ENCODE measurements at places on chromosomes 1 and 21.
A peak's percentile ranks its signal among the peaks of the same experiment; 100 is the strongest.

DNA sequence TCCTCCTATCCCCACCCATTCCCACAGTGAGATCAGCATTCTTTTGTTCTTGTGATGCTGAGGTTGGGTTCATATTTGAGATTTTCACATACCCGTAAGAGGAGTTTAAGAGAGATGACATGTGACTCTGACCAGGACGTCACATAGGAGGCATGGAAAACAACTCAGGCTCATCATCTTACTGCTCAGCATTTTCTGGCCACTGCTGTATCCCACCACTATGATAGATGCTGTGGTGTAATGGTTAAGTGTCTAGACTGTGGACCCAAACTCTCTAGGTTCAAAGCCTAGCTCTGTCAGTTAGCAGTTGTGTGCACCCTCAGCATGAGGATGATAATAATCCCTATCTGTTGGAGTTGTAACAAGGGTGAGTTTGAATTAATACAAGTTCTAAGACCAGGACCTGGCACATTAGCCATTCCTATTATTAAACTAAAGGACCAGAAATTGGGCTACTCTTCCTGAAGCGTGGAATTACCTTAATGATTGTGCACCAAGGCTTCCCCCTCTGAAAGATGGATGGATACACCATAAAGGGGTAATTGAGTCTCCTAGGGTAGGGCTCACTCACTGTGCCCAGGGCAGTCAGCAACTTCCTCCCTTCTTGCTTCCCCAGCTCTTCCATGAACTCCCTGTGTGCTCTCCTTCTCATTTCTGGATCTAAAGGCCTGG is 40.9 kb downstream of the LGR6 start:
- no peak for DNase-seq

GRCh38 chr1:201652181-201652580 is 113.3 kb downstream of the NAV1 start:
- no peak for DNase-seq

GRCh38 chr1:24960071-24960801 is 30.2 kb upstream of the RUNX3 start:
- DNase-seq: no peak

GRCh38 chr1:37476087-37476452 is 1.7 kb downstream of the ZC3H12A start:
- no peak for DNase-seq

DNA sequence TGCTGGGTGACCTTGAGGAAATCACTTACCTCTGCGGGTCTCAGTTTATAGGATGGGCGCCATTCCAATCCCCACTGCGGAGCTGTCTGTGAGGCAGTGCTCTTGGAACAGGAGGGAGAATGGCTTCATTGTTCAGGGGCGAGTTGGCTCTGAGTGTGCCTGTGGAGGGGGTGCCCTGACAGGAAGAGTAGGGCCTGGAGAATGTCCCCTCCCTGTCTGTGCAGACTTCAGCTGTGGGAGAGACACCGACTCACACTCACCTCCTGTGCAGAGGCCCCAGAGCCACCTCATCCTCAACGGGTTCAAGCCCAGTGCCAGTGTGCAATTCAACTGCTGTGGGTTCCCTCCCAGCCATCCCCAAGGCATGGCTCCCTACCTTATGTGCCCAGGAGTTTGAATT is 17.1 kb downstream of the ADORA1 start:
- DNase-seq: no peak

DNA sequence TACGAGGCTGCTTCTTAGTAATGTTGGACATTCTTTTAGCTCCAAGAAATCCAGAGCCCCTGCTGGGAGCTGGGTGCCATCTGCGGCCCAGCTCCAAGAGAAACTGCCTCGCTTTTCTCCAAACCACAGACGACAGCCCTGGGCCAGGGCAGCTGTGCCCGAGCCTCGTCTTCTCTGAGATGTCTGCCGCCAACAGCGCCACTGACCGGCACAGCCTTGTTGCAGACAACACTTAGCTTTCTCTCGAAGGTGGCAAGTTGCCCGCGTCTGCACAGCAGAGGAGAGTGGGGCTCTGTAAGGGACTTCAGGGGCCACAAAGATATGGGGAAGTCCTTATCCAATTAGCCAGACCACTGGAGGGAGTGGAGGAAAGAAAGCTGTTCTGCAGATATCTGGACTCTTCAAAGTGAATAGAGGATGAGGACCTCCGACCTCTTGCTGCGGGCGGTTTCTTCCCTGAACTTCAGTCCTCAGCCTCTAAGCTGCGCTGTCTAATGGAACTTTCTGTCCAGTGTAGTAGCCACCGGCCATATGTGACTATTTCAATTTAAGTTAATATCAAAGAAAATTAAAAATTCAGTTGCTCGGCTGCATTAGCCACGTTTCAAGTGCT is 63.9 kb upstream of the DISP3 start:
- no peak for DNase-seq

DNA sequence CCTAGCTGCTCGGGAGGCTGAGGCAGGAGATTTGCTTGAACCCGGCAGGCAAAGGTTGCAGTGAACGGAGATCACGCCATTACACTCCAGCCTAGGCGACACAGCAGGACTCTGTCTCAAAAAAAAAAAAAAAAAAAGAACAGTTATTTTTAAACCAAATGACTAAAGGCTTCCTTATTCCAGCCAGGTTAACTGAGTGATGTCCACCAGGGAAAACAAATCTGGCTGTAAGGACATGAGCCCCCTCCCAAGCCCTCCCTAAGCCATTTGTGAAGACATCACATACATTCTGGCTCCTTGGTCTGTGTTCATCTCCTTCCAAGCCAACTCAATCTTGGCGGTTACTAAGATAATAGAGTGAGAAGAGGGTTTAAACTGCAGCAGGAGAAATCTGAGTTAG is 8.2 kb downstream of the TMCC2 start:
- DNase-seq: no peak

DNA sequence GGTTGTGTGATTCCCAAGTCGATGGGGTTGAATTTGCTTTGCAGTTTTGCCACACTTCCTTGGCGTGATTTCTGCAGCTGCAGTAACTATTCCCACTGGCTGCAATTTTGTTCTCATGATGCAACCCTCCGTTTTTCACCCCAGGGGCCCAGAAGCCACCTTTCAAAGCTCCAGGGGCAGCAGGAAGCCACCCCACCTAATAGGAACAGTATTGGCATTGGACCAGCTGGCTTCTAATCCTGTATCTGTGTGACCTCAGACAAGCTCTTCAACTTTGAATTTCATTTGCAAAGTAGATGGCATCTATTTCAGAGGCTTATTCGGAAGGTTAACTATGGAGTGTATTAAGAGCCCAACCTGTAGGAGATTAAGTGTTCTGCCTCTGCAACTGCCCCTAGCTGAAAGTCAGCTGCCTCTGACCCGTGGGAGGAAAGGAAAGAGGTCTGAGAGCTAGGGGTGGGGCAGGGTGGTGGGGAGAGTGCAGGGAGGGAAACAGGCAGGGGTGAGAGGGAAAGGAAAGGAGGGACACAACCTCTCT is 12.6 kb downstream of the C1orf115 start:
- peak; percentile 30 for DNase-seq

- no peak for DNase-seq
Measured at GRCh38 chr1:17032741-17033140, 21.0 kb upstream of the ATP13A2 start.

- no peak for DNase-seq
Measured at GRCh38 chr1:172727956-172728603, 69.2 kb downstream of the FASLG start.

DNA sequence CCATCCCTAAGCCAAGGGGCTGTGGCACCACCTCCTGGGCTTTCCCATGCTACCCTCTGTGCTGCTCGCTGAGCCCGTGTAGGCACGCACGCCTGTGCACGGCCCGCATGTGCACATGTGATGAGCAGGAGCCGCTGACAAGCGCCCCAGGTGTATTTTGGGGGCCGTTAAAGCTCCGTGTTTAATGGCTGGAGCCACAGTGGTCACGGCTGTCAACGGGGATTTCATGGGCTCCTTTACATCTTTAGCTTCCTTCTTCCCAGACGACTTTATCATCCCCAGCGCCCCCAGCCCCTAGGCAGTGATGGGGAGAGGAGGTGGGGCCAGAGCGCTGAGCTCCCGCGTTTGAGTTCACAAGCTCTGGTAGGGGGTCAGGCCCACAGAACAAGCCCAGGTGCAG is 11.7 kb upstream of the EPHA8 start:
- no peak for DNase-seq

DNA sequence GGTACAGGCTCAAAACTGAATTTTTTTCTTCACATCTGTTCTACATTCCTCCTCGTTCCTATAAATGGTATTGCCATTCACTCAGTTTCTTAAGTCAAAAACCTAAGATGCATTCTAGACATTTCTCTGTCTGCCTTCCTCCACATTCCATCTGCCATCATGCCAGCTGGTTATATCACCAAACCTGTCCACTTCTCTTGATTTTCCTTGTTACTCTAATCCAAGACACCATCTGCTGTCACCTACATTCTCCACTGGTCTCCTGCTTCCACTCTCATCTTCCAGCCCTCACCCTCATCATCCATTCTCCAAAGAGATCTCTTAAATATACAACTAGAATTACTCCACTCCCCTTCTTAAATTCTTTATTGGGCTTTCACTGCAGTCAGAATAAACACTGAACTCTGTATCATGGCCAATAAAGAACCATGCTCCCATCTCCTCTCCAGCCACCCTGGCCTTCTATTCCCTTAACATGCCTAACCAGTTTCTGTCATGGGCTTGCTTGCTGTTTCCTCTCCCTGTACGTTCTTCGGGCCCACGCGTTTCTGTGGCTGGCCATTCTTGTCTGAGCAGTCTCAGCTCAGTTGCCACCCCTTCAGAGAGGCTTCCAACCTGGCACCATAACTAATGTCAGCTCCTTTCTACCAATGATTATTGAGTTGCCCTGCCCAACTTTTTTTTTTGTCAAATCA is 278.3 kb downstream of the ST6GALNAC3 start:
- DNase-seq: no peak

- DNase-seq: no peak
Measured at GRCh38 chr21:39597595-39597994, 15.1 kb upstream of the B3GALT5 start.

GRCh38 chr21:33266050-33266788 is at the start of gene IL10RB:
Gene IL10RB (plus strand): TSS chr21:33266367. CDS start chr21:33266466, 99 bp downstream.
- peak; percentile 75 for DNase-seq

GRCh38 chr1:119968068-119968492 is 71.8 kb upstream of the ADAM30 start:
- DNase-seq: peak; percentile 45

DNA sequence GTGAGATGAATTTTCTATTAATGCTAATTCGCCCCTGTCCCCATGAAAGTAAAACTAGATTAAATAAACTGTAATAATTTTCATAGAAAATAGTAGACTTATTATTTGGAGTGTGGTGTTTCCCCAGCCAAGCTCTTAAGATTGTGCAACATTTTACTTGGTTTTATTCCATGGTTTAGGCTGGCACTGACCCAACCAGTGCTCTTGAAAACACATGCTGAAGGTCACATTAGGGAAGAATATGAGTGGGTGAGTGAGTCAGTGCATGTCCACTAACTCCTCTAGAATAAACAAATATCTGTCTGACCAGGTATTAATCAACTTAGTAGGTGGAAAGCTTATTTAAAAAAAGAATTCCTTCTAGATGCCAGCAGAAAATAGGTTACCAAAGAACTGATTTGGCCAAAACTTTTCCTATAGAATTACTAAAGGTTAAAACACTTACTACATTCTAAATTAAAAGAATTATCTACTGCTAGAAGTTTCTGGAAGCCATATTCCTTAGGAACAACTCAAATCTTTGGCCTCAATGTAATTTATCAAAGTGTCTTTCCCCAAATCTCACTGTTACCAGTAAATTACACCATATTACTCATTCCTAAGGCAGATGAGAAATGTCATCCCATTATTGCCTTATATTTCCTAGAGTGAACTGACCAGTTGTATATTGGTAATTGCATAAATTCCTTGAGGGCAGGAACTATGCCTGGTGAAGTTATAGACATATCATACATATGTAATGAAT is 89.7 kb upstream of the RGS1 start:
- DNase-seq: no peak

- DNase-seq: no peak
Measured at GRCh38 chr1:79079770-79080169, 73.2 kb upstream of the ADGRL4 start.

DNA sequence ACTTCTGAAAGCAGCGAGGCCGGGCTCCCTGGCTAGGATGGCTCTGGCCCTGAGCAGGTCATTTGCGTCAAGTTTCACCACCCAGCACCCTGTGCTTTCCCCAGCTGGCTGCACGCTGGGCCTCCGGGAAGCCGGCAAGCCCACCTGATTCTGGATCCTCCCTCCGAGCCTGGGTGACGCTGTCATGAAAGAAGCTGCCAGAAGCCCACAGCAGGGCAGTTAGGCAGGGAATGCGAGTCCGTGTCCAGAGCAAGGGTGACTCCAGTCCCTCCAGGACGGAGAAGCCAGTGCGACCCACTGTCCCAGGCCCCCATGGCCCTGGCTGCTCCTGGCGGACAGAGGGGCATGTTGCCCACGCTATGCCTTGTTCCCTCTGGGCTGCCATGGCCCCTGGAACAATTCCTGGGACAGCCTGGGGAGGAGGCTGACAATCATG is 44.4 kb upstream of the PCBP3 start:
- no peak for DNase-seq
